GM23338 (cell line): ENCODE measurements at places on chromosomes 6 and 20. TPM values are rescaled to one million over a fixed set of nuclear protein-coding genes. Genes with fewer than 3 reads are reported as not detected.

CGAS gene
- 8.3 and 8.9 TPM in 2 replicates for polyA plus RNA-seq

FOXS1 gene
- polyA plus RNA-seq, result 0.26 TPM in 1 of 2 replicates, not detected in the other

- no peaks in the 10 kb centered on the region for H3K36me3 ChIP-seq
- no peak for DNase-seq
These were observed 2.2 kb downstream of the ASXL1 start for GRCh38 chr20:32360333-32360634.

- H3K27ac ChIP-seq, result no peak overlapping the region
- no peak for DNase-seq
- H3K4me1 ChIP-seq, result peaks cover 11% of the 10 kb centered on the region
- H3K27me3 ChIP-seq, result peaks cover 34% of the 10 kb centered on the region
These were observed 22.0 kb upstream of the FRMD1 start for GRCh38 chr6:168100803-168101589.

DNA sequence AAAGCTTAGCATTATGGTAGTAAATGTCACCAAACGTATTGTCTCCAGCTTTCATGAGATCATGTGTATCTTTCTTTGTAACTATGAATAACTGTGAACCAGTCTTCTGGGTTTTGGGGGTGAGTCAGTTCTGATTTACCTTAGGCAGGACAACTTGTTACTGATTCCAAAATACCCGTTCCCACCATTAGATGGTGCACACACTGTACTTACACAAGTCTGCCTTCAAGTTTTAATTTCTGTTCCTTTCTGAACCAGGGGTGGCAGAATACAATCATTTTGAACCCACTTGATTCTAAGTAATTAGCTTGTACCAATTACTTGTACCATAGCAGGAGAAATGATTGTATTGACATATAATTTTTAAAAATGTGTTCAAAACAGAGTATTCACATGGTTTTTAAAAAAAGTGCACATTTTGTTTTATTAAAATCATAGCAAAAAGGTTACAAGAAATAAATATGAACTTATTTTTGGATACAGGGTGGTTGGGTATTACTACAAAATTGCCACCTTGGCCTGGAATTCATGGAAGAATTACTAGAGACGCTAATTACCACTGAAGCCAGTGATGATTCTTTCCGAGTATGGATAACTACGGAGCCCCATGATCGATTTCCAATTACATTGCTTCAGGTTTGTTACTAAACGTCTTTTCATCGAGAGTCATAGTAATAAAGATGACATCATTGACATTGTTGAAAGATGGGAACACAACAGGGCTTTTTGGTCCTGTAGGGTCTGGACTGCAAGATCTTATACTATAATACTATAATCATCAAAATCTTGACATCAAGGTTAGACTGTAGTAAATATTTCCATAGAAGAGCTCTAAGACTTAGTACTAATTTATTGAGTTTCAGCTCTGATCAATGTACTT is 75.2 kb upstream of the GLP1R start:
- H3K4me3 ChIP-seq, result no peak overlapping the region
- H3K27me3 ChIP-seq, result no peaks in the 10 kb centered on the region
- no peak overlapping the region for H3K27ac ChIP-seq
- DNase-seq, result peak; percentile 77
- no peaks in the 10 kb centered on the region for H3K36me3 ChIP-seq

DNA sequence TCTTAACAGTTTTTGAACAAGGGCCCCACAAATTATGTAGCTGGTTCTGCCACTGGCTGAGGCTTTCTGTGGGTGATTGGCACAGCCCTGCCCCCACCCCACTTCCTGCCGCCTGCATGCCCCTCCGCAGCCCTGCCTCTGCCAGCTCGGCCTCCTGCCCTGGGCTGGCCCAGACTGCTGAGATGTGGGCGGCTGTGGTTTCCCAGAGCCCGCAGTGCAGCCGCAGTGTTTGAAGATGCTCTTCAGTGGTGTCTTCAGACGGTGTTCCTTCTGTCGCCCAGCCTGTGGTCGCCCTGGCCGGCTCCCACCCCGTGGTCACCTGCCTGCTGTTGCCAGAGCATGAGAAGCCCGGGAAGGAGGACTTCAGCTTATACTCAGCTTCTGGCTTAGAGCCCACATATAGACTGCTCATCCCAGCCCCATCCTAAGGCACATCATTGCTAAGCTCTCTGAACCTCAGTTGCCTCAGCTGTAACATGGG is 154.3 kb downstream of the VEGFA start:
- peaks cover 7% of the 10 kb centered on the region; the same call in 1 of the 2 replicates for H3K4me1 ChIP-seq
- no peak overlapping the region for H3K4me3 ChIP-seq
- H3K27me3 ChIP-seq, result no peaks in the 10 kb centered on the region
- no peak for DNase-seq

DNA sequence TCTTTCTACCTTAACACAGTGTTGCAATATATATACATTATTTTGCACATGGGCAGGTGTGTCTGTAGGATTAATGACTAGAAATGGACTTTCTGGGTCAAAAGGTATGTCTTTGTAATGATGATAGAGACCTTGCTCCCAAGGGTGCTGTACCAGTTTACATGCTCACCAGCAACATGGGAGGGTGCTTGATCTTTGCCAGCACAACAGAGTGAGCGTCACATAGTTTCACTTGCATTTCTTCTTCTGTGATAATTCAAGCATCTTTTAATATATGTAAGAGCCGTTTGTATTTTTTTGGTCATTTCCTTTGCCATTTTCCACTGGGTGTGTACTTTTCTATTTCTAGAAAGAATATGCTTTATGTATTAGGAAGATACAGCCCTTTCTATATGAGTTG is 23.6 kb upstream of the B4GALT5 start:
- H3K27me3 ChIP-seq, result no peaks in the 10 kb centered on the region
- DNase-seq, result no peak
- peaks cover 6% of the 10 kb centered on the region; the same call in 1 of the 2 replicates for H3K4me1 ChIP-seq
- H3K4me3 ChIP-seq, result no peak overlapping the region

GRCh38 chr6:91538622-91539021 is 951.8 kb upstream of the MAP3K7 start:
- no peaks in the 10 kb centered on the region for H3K4me1 ChIP-seq
- no peak overlapping the region for H3K4me3 ChIP-seq
- no peaks in the 10 kb centered on the region for H3K36me3 ChIP-seq

DNA sequence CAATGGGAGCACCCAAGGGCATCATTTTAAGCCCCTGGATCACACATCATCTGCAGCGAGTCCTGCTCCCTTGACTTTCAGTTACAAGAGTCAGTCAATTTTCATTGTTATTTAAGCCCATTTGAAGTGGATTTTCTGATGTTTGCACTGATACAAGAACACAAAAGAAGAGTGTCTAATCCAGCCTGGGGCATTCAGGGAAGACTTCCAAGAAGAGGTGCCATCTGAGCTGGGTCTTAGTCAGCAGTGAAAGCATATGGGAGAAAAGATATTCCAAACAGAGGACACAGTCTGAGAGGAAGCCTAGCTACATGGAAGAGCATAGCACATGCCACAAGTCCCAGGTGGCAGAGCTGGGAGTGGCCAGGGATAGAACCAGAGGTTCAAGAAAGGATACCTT is 10.4 kb upstream of the FOXP4 start:
- H3K4me3 ChIP-seq, result no peak overlapping the region
- H3K27me3 ChIP-seq, result peaks cover 26% of the 10 kb centered on the region
- no peak for DNase-seq
- H3K4me1 ChIP-seq, result peaks cover 19% of the 10 kb centered on the region
- H3K36me3 ChIP-seq, result no peaks in the 10 kb centered on the region
- H3K27ac ChIP-seq, result no peak overlapping the region

DNA sequence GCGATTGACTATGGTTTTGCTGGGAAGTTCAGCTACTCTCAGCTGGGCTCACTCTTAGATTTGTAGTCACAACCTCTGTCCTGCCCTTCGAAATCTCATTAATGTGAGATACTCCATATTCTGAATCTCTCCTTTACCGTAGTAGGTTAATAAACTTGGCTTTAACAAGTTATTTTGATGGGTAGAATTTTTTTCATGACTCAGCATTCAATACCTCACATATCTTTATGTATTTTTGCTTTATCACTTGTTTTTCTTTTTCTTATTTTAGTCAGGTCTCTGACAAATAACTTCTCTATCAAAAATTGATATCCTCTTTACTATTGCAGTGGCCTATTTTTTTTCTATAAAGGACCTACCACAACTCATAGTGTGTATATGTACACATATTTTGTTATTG is 855.2 kb upstream of the ADGRB3 start:
- H3K4me1 ChIP-seq, result no peaks in the 10 kb centered on the region
- no peak for DNase-seq
- no peak overlapping the region for H3K4me3 ChIP-seq
- H3K36me3 ChIP-seq, result no peaks in the 10 kb centered on the region

- no peak overlapping the region for H3K27ac ChIP-seq
- H3K4me1 ChIP-seq, result peaks cover 56% of the 10 kb centered on the region
- peaks cover 28% of the 10 kb centered on the region for H3K27me3 ChIP-seq
- DNase-seq, result no peak
- H3K4me3 ChIP-seq, result no peak overlapping the region
These were observed 7.2 kb downstream of the BHLHE23 start for GRCh38 chr20:62999580-62999979.

- DNase-seq, result no peak
- no peaks in the 10 kb centered on the region for H3K4me1 ChIP-seq
- H3K36me3 ChIP-seq, result peaks cover 1% of the 10 kb centered on the region; the same call in 1 of the 2 replicates
- no peaks in the 10 kb centered on the region for H3K27me3 ChIP-seq
- no peak overlapping the region for H3K27ac ChIP-seq
These were observed 108.4 kb downstream of the SLC16A10 start for GRCh38 chr6:111195656-111196055.

DNA sequence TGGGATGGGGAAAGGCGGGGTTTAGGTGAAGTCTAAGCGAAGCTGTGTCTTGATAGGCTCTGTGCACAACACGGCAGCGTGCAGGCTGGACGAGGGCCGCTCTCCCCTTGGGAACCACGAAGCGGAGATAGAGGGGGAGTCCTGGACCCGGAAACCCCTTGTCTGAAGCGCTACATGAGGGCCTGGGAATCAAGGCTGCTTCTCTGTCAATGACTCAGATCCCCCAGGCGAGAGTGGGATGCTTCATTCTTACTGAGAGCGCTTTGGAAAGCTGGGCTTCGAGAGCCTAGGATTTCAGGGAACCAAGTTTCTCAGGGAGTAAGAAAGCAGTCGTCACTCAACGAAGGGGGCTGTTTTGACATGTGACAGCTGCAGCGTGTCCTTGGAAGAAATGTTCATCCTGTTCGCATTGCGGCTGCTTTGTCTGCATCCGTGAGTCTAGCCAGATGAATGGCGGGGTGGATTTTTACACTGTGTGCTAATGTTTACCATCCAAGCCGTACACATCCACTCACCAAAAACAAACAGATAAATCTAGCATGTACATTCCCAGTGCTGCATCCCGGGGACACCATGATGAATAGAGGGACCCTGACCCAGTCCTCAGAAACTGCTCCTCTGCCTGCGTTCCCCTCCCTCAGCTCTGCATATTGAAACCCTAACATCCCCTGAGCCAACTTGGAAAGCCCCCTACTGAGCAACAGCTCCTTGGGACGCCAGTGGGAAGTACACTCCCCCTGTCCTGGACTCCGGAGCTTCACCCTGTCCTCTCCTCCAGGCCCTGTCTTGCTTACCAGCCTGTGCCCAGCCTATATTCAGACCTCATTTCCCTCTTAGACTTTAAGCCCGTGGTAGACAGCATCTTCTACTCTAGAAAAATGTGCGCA is 24.5 kb upstream of the RTF2 start:
- H3K4me1 ChIP-seq, result no peaks in the 10 kb centered on the region
- no peak overlapping the region for H3K27ac ChIP-seq
- DNase-seq, result peak; percentile 32

DNA sequence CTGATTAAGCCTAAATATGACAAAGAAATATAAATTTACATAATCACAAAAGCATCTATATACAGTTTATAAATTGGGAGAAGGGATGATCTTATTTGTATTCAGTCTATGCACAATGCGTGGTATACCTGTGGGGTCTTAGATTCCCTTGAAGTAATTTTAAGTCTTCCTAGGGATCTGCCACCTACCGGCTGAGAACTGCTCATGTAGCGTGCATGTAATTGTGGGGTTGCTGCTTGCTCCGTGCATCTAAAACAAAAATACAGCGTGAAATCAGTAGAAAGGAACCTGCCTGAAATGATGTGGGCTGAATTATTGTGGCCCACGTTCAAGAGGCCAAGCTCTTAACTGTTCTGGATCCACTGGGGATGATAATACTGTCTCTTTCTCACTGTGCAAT is 187.3 kb downstream of the MBOAT1 start:
- no peak for DNase-seq
- H3K4me3 ChIP-seq, result no peak overlapping the region
- no peaks in the 10 kb centered on the region for H3K27me3 ChIP-seq
- no peaks in the 10 kb centered on the region for H3K4me1 ChIP-seq
- no peak overlapping the region for H3K27ac ChIP-seq
- no peaks in the 10 kb centered on the region for H3K36me3 ChIP-seq

GRCh38 chr6:132142768-132143167 is 191.6 kb upstream of the CCN2 start:
- DNase-seq, result no peak
- no peak overlapping the region for H3K27ac ChIP-seq
- H3K36me3 ChIP-seq, result no peaks in the 10 kb centered on the region
- H3K4me1 ChIP-seq, result no peaks in the 10 kb centered on the region
- no peak overlapping the region for H3K4me3 ChIP-seq

GRCh38 chr6:72461144-72461543 is 160.7 kb upstream of the KCNQ5 start:
- no peaks in the 10 kb centered on the region for H3K4me1 ChIP-seq
- no peaks in the 10 kb centered on the region for H3K27me3 ChIP-seq
- no peak overlapping the region for H3K4me3 ChIP-seq

- DNase-seq, result peak; percentile 39
- no peaks in the 10 kb centered on the region for H3K4me1 ChIP-seq
- no peak overlapping the region for H3K27ac ChIP-seq
These were observed 103.8 kb downstream of the TMEM242 start for GRCh38 chr6:157219201-157220200.

DNA sequence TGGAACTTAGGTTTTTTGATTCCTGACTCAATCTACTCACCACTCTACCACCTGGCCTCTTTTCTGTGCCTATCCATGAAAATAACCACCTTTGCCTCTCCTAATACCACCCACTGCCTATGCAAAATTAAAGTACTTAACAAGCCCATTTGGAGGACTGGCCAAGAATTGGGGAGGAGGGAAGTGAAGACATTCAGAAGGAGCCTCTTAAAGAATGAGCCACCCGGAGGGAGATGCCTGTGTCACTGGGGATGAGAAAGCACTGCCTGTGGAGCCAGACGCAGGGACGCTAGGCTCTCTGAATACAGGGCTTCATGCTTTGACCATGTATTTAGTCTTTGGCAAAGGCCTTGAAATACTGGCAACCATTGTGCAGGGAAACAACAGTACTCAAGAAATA is 40.0 kb upstream of the MRPS10 start:
- peak overlapping the region; percentile 86 for H3K27ac ChIP-seq
- peaks cover 30% of the 10 kb centered on the region for H3K36me3 ChIP-seq
- H3K4me3 ChIP-seq, result no peak overlapping the region
- peaks cover 36% of the 10 kb centered on the region for H3K4me1 ChIP-seq

DNA sequence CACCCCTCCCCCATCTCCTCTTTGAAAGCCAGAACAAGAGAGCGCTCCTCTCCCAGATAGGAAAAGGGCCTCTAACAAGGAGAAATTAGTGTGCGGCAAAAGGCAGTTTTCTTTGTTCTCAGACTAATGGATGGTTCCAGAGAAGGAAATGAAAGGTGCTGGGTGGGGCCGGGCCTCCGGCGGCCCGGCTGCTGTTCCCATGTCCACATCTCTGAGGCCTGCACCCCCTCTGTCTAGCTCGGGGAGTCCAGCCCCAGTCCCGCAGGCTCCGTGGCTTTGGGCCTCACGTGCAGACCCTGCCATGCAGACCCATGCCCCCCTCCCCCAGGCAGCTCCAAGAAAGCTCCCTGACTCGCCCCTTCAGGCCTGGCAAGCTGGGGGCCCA is 35.8 kb upstream of the MRGBP start:
- H3K36me3 ChIP-seq, result no peaks in the 10 kb centered on the region
- no peak overlapping the region for H3K4me3 ChIP-seq
- no peaks in the 10 kb centered on the region for H3K27me3 ChIP-seq
- no peak for DNase-seq
